Right atrium auricular region (tissue), 2 donors: ENCODE measurements at places on chromosomes 7 and 10.

DNA sequence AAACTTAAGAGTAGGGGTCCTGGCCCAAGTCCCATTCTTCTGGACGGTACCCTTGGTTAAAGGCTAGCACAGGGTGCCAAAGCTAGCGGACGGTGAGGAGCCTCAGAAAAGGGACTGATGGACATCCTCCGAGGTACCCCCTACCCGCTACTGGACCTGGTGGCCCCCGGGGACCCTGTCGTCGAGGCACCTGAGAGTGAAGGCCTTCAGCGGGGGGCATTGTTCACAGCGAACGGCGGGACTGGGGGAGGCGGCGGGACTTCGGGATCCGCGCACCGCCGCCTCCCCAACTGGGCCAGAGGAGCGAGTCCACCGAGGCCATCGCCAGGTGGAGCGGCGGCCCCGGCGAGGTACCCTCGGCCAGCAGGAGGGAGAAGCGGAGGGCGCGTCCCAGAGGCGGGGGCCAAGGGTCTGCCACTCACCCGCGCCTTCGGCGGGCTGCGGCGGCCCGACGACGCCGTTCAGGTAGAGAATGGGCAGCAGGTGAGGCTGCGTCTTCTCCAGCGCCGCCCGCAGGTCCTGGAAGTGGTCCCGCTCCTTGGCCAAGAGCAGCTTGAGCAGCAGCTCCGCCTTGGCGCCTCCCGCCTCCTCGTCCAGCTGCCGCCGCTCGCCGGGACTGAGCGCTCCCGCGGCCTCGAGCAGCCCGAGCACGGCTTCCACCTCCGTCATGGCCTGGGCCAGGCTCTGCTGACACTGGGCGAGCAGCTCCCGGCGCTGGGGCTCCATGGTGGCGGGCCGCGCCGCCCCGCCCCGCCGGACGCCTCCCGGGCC is 575 bp downstream of the DLG5 start:
- no peak for DNase-seq

GRCh38 chr10:125431149-125431548 is 251.8 kb downstream of the TEX36 start:
- DNase-seq: no peak

DNA sequence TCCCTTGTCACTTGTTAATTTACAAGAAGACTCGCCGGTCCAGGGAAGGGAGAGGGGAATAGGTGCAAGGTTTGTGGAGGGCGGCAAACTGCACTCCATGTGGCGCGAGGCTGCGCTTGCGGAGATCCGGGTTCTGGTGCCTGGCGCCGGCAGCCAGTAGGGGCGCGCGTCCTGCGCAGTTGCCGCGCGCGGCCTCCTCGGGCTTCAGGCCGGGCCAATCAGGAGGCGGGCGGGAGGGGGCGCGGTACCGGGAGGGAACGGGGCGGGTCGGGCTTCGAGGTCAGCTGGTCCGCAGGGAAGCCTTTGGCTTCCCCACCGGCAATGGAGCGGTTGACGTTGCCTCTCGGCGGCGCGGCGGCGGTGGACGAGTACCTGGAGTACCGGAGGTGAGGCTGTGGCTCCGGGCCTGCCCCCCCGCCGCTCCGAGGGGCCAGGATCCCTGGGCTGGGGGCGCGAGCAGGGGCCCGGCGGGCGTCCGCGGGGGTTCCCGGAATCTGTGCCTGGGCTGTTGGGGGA is at the start of gene FAM221A:
Gene FAM221A (plus strand): TSS at position 302 of the 516 bp plus-strand sequence. CDS start 20 bp downstream, at position 322.
- peak; percentile 90 for DNase-seq

- DNase-seq: no peak
These were observed 1.2 kb upstream of the CALU start for GRCh38 chr7:128737867-128738385.

- DNase-seq: no peak
These were observed 49.1 kb upstream of the BTBD16 start for GRCh38 chr10:122221958-122222357.

- no peak for DNase-seq
These were observed 175.8 kb upstream of the PRKCQ start for GRCh38 chr10:6755781-6756460.

GRCh38 chr7:154777489-154777888 is 225.4 kb downstream of the PAXIP1 start:
- no peak for DNase-seq

DNA sequence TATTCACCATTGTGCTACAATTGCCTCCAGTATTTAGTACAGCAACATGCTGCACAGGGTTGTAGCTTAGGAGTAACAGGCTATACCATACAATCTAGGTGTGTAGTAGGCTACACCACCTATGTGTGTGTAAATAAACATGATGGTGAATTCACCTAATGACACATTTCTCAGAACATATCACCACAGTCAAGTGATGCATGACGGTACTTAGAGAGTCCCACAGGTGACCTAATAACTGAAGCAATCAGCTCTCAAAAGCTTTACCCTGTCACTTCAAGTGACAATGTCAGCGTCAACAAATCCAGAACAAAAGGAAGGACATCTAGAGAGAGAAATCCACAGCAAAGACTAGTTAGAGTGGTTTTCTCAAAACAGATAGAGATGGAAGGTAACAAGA is 38.8 kb downstream of the CCNJ start:
- no peak for DNase-seq

GRCh38 chr10:62632071-62632809 is 172.3 kb upstream of the ADO start:
- DNase-seq: peak; percentile 70

DNA sequence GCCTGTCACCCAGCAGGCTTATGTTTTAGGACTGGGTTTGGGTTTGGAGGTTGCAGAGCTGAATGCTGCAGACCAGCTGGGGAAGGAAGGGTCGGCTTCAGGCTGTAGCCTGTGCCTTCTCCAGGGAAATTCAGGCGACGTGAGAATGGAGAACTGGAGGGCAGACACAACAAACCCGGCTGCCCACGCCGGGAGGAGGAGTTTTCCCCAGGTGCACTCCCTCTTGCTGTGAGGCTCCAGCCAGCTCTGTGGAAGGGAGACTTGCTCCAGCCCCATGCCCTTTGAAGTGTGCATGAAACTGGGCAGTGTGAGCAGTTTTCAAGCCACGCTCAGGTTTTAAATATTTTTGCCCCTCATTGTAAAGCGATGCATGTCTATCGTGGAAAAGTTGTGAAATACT is 279.1 kb downstream of the CCSER2 start:
- DNase-seq: no peak

DNA sequence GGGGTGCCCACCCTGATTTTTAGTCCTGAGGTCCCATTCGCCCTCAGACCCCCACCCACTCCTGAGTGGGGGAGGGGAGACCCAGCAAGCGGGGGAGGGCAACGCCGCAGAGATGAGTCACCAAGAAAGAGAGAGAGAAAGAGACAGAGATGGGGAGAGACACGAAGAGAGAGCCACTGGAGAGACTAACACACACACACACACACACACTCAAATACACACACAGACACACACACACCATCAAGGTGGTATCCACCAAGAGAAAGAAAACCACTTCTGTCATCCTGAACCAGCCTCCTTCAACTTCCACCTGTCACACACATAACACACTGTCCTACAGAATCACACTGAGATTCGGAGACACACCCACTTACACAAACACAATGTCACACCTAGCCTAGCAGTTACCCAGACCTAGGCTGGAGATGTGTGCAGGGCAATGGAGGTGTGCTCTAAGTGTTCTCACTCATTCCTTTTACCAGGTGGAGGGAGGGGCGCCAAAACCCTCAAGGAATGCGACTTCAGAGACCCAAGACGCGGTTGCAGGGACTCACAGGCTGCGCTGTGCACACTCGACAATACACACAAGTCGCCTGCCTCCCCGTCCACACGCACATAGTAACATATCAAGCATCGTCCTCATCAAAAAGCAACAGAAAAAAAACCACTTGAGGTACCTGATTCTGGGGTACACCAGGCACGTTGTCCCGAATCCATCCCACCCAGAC is 3.9 kb upstream of the VGF start:
- DNase-seq: no peak

DNA sequence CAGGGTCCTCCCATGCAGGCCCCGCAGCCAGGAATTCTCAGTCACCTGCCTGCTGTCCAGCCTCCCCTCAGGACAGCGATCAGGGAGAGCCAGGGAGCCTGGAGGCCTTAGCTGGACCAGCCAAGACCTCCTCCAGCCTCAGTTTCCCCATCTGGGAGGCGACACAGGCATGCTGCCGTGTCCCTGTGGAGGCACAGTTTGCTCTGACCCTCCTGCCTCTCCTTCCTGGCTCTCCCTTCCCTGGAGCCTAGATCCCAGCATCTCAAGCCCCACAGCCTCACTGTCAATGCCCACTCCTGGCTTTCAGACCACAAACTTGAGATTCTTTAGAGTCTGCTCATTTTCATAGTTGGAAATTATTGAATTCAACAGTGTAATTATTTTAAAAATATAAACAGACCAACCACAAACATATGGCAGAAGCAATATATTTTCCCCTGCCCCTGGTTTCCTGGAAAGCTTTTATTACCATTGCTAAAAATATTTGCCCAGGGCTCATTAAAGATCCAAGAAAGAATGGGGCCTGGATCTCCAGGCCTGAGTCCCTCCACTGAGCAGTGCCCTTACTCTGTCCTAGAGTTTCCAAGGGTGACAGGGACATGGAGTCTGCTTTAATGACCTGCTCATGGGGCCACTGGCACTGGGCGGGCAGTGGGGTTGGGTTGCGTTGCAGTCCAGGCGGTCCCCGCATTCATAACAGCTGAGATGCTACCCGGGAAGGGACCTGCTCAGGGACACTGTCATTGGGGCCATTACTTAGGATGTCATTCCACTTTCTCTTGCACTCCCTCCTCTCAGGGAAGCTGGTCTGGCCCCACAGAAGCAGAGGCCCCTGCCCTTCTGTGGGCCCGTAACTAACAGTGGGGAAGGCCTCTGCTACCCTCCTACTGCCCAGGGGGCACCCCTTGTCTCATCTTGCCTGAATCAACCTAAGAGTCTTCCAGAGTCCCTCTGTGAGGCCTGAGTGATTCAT is 81.6 kb upstream of the CHST15 start:
- no peak for DNase-seq

DNA sequence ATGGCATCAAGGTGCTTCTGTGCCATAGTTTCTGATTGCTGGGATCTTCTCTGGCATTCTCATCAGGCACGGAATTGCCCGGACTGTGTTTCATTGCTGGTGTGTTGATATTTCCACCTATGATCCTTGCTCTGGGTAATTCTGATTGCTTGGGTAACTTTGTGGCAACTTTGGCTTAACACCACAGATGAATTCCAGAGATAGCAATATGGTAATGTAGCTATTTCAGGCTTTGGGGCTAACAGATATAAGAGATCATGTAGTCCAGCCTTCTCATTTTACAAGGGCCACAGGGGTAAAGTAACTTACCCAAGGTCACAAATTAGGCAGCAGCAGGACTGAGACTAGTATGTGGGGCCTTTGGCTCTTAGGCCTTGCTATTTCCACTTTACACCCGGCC is 53.9 kb upstream of the PLPP4 start:
- DNase-seq: no peak

- no peak for DNase-seq
These were observed 58.5 kb downstream of the TRUB1 start for GRCh38 chr10:114996542-114996941.

- DNase-seq: no peak
These were observed 20.4 kb downstream of the SH2B2 start for GRCh38 chr7:102306916-102307677.

DNA sequence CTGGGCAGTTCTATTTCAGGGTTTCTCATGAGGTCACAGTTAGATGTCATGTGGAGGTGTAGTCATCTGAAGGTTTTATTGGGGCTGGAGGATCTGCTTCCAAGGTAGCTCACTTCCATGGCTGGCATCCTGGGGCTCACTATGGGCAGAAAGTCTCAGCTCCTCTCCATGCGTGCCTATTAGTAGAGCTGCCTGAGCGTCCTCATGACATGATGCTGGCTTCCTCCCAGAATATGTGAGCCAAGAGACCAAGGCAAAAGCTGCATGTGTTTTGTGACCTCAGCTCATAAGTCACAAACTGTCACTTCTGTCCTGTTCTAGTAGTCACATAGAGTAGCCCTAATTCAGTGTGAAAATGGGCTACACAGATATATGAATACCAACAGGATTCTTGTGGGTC is 524.4 kb downstream of the SUGCT start:
- no peak for DNase-seq

DNA sequence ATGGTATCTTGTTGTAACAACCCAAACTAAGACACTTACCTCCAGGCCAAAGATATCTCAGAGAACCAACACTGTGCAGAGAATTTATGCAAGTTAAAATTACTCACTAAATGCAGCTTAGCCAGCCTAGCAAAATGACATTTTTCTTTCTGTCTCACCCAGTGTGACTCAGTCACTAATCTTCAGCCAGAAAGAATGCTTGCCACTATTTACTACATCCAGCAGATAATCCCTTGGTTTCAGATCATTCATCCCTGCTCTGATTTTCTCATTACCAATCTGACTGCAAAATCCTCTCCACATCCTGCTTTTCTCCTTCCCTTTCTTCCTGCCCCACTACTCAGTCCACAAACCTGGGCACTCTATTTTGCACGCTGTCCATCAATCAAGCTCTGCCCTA is 93.5 kb upstream of the NEBL start:
- DNase-seq: no peak

- DNase-seq: no peak
These were observed 100.7 kb downstream of the CDK6 start for GRCh38 chr7:92735707-92736106.

- no peak for DNase-seq
These were observed 3.5 kb downstream of the ELMO1 start for GRCh38 chr7:37445064-37445723.

DNA sequence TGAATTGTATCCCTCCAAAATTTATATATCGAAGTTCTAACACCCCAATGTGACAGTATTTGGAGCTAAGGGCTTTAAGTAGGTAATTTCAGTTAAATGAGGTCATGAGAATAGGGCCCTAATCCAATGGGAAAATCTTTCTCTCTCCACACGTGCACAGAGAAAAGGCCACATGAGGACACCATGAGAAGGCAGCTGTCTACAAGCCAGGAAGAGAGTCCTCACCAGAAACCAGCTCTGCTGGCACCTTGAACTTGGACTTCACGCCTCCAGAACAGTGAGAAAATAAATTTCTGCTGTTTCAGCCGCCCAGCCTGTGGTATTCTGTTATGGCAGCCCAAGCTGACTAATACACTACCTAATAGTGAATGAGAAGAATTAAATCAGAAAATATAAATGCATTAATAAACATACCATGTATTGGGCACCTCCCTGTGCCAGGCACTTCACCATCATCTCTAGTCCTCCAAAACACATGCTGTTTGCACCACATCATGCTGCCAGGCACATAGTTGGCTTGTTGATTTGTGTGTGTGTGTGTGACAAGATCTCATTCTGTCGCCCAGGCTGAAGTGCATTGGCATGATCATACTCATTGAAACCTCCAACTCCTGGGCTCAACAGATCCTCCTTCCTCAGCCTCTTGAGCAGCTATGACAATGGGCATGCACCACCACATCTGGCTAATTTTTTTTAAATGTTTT is 9.1 kb upstream of the TOMM7 start:
- no peak for DNase-seq

DNA sequence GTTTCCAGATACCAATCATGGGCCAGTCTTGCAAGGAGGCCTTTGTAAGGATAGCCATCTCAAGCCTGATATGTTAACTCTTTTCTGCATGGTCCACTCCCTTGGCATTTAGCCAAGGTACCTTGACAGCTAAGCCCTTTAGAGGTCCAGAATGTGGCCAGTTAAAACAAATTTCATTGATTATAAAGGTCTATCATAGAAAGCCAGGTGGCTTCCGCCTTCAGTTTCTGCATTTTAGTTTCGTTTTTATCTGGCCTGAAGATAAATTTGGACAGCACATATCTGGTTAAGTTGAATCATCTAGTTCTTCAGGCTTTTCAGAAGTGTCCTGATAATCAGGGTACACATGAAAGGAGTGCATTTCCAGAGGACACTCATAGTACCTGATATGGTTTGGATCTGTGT is 30.7 kb downstream of the ANKIB1 start:
- DNase-seq: no peak

GRCh38 chr10:14556285-14556956 is 218.3 kb downstream of the FAM107B start:
- no peak for DNase-seq

GRCh38 chr7:94145602-94146001 is 141.4 kb upstream of the BET1 start:
- DNase-seq: no peak
